ENCODE measurements at places on chromosomes 6 and 20.
A peak's percentile ranks its signal among the peaks of the same experiment; 100 is the strongest.

- no peak for DNase-seq
These were observed 18.0 kb downstream of the BAG2 start for GRCh38 chr6:57190140-57190539.

DNA sequence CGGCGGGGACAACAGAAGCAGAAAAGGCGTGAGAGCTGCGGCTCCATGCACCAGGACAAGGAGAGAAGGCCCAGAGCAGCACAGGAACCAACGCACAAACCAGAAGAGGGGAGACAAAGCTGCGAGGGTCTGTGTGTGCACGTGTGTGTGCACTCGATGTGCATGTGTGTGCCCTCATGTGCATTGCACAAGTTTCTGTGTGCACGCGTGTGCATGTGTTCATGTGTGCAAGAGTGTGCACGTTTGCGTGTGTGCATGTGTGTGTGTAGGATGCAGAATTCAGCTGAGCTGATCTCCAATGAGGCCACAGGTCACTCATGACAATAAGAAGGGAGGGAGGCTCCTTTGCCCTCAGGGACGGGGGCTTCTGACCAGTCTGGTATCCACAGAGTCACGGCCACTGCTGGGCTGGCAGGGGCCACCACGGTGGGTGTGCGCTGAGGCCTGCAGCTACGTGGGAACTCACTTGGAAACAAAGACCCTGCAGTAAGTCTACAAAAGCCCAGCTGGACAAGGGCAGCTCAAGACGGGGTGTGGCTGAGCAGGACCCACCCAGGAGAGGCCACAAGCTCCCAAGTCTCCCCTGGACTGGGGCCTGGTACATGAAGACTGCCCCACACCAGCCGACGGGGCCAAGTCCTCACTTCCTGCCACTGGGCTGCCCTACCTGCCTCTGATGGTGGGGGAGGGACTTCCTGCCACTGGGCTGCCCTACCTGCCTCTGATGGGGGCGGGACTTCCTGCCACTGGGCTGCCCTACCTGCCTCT, 48.1 kb upstream of the CHRNA4 start:
- no peak for DNase-seq

- no peak for DNase-seq
These were observed 212.8 kb upstream of the CST7 start for GRCh38 chr20:24736131-24736843.

DNA sequence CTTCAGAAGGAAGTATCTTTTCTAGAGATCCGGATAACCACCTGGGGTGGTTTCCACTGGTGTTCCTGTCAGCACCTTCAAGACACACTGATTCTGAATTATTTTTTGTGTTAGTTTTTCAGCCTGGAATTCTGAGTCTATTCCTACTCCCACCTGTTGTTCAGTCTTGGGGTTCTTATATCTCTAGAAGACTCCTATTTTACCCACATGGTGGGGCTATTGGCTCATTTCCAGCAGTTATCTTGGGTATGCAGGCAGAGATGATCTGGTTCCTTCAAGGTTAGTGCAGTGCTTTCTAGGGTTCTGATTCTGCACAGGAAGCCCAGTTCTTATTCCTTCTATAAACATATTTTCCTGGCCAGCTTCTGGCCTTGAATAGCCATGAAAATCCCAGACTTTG, 175.6 kb upstream of the PDE7B start:
- DNase-seq: no peak

- no peak for DNase-seq
These were observed 21.2 kb downstream of the CUL9 start for GRCh38 chr6:43203029-43203717.

GRCh38 chr6:155646443-155646842, 190.8 kb upstream of the NOX3 start:
- no peak for DNase-seq

DNA sequence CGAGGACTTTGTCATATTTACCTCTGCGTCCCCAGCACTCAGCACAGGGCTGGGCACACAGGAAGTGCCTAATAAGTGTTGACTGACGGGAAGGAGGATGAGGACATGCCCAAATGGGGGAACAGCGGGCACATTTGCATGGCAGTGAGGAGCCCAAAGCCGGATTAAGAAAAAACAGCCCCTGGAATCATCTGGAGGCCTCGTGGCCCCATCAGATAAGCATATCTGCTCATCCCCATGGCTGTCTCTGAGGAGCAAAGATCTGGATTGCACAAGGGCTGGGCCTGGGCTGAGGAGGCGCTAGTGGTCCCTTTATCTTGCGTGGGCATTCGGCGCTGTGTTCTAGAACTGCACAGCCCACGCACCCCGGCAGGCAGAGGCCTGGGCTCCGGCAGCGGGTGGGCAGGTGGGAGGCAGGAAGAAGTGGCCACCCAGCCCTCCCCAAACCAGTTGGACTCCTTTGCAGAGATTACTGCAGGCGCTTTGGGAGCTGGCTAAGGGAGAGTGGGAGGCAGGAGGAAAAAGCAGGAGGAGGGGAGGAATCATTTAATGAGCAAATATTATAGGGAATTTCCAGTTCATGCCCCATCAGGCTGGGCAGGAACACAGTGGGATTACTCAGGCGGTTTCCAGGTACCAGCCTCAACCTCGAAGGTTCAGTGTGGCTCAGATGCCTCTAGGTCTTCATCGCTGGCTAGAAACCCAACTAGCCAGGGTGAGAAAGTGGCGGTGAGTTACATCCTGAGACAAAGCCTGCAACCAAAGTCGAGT, 108.1 kb downstream of the CEBPB start:
- no peak for DNase-seq

GRCh38 chr20:38748861-38749149, 545 bp downstream of the ACTR5 start:
- peak; percentile 32 for DNase-seq

DNA sequence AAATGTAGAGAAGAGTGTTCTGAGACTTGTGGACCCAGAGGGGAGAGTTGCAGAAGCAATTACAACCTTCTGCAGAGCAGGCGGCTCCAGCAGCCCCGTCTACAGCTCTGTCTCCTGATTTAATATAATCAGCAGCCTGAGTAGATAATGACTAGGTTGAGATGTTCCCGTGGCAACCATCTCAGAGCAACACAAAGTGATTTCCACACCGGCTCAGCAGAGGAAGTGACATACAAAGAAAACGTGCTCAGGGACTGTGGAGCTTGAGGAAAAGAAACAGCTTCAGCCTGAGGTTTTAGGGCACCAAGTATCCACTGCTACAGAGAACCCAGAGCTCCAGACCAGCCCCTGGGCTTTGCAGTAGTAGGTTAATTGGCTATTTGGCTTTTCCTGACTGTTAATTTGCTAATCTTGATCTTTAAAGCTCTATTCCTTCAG, 136.4 kb downstream of the MTFR2 start:
- DNase-seq: no peak

DNA sequence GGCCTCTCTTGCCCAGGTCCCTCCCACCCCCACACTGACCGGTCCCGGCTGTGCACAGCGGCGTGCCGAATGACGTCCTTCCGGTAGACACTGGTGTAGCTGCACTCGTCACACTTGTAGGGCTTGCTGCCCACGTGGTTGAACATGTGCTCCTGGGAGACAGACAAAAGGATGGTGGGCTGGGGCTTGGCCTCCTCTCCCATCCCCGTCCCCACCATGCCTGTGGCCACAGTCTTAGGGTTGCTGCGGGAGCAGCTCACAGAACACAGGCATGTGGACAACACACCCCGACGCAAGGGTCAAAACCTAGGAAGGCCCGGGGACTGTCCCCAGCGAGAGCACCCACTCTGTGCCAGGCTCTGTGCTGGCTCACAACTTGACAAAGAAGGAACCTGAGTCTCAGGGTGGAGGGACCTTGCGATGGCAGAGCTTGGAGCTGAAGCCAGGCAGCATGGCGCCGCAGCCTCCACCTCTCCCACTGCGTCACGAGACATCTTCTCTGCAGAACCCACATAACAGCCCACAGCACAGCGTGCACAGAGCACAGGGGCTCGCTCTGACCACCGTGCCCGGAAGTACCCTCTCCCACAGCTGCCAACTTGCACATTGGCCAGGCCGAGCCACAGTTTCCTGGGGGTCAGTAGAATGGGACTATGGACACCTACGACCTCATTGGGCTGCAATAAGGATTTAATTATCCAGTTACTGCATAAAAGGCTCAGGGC, 9.8 kb downstream of the ZNF335 start:
- no peak for DNase-seq

DNA sequence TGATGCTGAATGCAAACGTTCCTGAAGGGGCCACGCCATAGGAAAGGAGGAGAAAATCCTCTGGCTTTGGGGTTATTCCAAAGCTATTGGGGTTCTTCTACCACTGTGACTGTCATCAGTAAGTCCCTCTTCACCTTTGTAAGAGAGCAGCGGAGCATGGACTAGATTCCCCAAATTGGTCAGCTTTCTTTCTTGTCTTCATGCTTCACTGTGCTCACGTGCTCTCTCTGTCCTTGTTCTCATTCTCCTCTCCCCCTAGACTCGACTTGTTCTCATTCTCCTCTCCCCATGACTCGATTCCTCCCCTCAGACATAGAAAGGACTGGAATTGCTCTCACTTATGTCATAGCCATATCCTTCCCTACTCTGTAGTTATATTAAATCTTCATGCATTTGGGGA, 54.8 kb upstream of the ADGRG6 start:
- DNase-seq: no peak

- DNase-seq: no peak
These were observed 1.4 kb downstream of the C6orf52 start for GRCh38 chr6:10692965-10693538.

GRCh38 chr6:163915131-163915530, 500.6 kb downstream of the QKI start:
- DNase-seq: no peak
